GM04504 (cell line): ENCODE measurements at places on chromosomes 12 and 14.

GRCh38 chr12:49598527-49598926 is 6.9 kb downstream of the FAM186B start:
- DNase-seq = no peak

DNA sequence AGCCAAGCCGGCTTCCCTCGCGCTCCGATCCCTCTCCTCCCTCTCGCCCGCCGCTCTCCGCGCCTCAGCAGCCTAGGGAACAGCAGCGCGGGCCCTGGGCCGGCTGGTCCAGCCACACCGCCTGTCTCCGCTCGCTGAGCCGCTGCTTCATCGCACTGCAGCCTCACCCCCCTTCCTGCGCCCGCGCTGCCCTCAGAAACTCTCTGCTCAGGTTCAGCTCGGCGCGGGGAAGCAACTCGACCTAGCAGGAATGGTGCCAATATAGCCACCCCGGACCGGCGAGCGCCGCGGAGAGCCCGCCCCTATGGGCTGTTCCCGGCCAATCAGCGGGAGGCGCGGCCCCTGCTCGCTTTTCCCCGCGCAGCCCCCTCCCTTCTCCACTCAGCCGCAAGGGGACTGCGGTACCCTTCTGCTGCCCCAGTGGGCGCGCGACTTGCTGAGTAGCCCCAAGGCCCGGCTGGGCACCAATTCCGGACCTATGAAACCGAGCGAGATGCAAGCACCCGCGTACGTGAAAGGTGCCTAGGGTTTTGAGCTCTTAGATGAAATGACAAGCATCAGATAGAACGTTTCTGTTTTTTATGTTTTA is at the start of gene ADAMTS20:
ADAMTS20 (minus strand) TSS at position 233 of the 589 bp plus-strand sequence. CDS start 282 bp downstream, outside the sequence.
- no peak for DNase-seq

GRCh38 chr12:120055231-120056000 is 61.1 kb downstream of the RAB35 start:
- DNase-seq = no peak

DNA sequence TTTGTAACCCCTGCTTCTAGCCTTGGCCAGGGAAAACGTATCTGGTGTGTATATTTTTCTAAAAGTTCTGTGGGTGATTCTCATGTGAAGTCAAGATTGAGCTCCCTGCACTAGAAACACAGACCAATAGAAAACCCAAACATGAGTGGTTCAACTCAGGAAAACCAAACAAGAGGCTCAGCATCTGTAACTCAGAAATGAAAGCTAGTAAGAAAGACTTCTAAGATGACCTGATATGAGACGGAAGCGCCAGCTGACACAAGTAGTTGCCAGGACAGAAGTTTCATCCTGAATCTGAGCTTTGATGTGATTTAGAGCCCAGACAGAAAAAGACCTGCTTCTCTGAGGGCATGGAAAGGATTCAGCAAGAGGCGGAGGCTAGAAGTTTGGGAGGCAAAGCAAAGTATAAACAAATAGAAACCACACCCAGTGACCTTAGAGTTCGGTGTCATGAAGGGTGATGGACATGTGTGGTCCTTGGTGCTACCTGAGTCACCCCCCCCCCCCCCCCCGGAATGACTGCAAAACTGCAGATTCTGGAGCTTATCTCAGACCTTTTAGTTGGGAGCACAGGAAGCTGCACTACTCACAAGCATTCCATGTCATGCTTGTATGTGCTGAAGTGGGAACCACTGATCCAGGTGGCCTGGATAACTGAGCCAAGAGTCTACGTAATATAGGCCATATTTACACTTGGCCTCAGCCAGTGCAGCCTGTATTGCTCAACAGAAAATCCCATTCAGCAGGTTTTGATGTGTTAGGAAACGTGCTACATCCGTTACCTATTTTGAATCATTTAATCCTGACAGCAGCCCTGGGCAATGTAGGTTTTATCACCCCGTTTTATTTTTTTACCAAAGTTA is 191.3 kb downstream of the ANO6 start:
- DNase-seq = no peak

DNA sequence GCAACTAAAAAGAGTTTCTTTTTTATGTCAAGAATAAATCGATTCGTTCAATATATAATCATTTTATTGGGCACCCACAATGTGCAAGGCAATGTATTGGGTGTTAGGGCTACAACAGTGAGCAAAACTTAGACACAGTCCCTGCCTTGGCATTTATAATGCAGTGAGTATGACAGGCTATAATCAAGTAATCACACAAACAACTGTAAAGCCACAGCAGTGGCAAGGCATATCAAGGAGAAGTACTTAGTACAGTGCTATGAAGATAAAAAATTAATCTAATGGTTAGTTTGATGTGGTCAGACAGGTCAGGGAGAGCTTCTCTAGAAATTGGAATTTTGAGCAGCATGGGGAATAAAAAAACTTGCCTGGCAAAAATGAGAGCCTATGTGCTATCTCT is 39.5 kb upstream of the OTOGL start:
- no peak for DNase-seq

DNA sequence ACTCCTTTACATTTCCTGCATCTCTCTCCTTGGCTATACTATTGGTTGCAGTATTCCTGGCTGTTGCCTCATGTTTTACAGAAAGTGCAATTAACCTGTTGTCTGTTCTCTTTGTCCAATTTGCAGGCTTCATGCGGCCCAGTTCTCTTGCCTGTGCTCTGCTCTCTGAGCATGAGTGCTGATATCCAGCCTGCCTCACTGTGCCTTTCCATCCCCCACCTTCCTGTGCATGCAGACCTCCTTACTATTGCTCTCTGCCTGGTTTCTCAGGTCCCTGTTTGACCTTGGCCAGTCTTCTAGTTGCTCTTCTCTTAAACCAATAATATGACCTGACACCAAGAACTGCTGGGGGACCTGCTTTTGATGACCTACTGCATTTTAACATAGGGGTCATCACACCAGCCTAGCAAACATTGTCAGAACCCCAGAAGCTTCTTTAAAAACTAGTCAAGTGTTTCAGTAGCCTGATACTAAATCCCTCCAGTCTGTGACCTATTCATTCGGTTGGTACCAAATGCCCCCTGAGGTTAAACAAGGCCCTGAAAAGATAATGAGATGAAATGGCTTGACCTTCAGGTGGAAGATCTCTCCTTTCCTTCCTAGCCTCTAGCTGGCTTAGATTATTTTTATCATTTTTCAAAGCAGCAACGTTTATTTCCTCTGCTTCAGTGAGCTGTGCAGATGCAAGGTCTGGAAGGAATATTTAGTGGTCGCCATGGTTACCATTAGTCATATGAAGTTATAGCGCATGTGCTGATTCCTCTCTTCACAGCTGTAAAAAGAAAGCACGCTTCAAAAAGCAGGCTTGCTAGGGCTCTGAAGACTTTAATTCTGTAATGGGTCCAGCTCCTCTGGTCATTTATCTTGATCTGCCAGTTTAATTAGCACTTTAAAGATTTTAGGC is 216.5 kb downstream of the PHLDA1 start:
- DNase-seq = peak; percentile 90

- no peak for DNase-seq
Observed at GRCh38 chr14:77260199-77260598, 10.8 kb downstream of the NGB start.

DNA sequence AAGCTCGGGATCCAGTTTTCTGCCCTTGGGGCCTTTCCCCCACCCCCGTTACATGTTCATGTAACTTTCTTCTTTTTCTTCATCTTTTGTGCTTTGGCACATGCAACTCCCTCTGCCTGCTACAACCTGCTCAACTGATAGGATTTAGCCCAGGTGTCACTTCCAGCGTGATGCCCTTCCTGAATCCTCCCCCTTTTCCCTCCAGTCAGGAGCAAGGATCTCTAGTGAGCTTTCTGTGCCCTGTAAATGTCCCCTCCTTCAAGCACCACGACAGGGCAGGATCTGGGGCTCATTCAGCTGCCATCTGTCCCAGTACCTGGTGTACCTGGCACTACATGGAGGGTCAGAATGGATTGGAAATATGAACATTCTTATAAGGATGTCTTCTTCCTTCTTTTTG is 15.3 kb downstream of the PELI2 start:
- DNase-seq = no peak

- no peak for DNase-seq
Observed at GRCh38 chr14:86013641-86014040, 483.7 kb downstream of the FLRT2 start.

- DNase-seq = no peak
Observed at GRCh38 chr12:109163167-109163566, 46.8 kb downstream of the ACACB start.

DNA sequence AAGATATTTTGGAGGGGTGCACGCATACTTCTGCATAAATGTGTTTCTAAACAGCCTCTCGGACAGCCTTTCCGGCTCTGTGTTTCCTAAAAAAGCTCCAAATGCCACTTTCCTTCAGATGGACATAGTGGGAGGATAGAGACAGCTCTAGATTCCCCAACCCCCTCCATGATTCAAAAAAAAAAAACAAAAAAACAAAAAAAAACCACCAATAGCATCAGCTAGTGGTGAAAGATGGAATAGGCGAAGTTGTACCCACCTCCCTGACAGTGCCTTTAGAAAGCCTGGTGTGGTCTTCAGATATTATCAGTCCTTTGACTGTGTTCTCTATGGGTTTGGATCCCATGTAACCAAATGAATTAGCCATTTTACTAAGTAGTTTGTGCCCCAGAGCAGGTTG is 94.1 kb downstream of the PHETA1 start:
- DNase-seq = no peak

GRCh38 chr12:109606320-109607028 is 32.9 kb downstream of the MVK start:
- no peak for DNase-seq

GRCh38 chr12:64612843-64613242 is 2.5 kb downstream of the RASSF3 start:
- no peak for DNase-seq

DNA sequence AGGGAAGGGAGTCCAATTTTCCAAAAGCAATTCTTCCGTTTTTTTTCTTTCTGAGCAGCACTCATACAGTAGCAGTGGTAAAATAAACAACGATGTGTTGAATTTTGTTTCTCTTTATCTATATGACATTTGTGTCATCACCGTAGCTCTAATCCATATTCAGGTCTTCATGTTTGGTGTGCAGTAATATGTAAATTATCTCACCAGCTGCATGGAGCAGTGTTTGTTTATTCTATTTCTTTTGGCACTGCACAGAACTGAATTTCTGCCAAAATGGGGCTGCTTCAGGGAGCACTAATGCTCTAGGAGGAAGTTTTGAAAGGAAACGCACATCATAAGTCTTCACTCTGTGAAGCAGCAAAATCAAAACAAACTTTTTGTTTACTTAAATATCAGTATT is 130.0 kb upstream of the NPAS3 start:
- DNase-seq = no peak

DNA sequence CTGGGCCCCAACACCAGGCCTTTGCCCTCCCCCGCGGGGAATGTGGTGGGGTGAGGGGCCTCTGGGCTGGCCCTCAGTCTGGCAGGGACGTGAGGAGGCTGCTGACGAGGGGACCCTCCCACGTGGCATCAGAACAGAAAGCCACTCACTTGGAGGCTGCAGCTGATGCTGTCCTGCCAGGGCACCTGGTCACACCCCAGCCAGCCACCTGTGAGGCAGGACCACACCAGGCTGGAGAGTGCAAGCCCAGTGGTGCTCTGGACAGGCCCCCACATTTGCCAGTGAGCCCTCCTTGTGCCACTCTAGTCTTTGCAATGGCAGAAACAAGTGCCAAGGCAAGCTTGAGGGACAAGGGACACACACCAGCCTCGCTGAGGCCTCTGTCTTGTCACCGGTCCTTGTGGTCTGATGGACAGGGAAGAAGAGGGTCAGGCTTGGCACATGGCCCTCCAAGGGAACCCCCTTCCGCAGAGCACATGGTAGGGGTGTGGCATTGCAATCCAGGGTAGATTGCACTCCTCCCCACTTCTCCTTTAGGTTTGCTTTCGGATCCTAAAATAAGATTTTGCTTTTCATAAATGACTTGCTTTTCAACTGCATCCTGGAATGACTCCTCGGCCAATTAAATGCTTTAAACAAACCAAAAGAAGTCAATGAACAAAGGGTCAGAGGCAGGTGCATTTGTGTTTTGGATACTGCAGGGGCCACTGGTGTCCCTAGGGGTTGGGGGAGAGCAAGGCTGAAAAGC is 53.7 kb downstream of the CCDC88C start:
- no peak for DNase-seq

DNA sequence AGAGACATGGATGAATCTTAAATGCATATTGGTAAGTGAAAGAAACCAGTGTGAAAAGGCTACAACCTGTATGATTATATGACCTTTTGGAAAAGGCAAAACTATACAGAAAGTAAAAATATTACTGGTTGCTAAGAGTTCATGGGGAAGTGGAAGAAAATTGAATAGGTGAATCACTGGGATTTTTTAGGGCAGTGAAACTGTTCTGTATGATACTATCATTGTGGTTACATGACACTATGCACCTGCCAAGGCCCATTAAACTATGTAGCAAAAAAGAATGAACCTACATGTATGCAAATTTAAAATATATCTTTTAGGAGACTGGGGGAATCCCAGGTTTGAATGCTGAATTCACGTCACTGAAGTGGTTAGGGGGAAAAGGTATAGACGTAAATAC is 12.6 kb upstream of the OR8S1 start:
- no peak for DNase-seq

- no peak for DNase-seq
Observed at GRCh38 chr12:61584943-61585342, 675.3 kb upstream of the USP15 start.

GRCh38 chr12:96140174-96140573 is 54.0 kb upstream of the ELK3 start:
- peak; percentile 64 for DNase-seq

DNA sequence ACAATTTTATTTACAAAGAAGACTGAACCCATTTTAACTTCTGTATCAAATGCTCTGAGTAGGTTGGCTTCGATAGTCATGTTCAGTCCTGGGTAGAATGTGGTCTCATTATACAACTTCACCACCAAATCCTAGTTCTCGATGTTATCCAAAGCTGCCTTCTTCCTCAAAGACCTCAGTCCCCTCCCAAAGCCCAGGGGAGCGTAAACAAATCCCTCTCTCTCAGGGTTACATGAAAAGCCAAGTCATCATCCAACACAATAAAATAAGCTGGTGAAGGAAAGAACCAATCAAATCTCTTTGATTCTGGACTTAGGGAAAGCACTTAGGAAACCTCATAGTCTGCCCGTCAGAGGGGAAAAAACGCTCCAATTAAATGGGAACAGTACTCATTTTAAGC is 9.1 kb downstream of the PTCSC3 start:
- no peak for DNase-seq

- DNase-seq = no peak
Observed at GRCh38 chr14:87892763-87893162, 100.2 kb downstream of the GALC start.

- no peak for DNase-seq
Observed at GRCh38 chr12:113077859-113078255, 21.3 kb downstream of the DTX1 start.

GRCh38 chr12:107402041-107403022 is 283.3 kb upstream of the PWP1 start:
- peak; percentile 33 for DNase-seq

DNA sequence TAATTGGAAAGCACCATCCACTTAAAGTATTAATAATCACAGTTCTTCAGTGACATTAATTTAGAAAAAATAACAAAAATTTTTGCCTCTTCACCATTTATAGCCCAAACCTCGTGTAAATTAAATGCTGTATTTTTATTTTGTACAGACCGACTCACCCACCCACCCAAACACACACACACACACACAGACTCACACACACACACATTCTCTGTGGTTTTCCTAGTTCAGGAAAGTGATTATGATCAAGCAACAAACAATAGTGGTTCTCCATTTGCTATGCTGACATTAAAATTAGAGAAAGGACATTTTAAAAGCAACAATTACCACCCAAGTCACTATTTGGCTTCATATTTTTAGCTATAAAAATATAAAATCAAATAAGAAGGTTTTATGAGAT is 112.5 kb upstream of the FLRT2 start:
- no peak for DNase-seq
